Fibroblast of skin of right quadriceps (primary cell): ENCODE measurements at places on chromosomes 5 and 9.

DNA sequence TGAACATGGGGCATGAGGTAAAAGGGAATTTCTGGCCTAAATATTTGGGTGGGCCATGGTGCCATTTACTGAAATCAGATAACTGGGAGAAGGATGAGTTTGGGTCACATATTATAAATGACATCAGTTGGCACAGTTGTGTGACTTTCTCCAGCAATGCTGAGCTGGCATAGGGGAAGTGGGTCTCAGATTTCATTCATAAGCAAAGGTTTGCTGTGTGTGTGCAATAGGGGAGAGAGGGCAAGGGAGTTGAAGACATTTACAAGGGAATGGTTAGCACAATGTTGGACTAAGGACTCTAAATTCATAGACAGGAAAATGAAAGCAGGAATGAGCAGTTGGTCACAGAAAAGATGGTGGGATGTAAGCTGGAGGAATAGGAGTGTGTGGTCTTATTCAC, 47.8 kb upstream of the KLF9 start:
- no peak for DNase-seq

DNA sequence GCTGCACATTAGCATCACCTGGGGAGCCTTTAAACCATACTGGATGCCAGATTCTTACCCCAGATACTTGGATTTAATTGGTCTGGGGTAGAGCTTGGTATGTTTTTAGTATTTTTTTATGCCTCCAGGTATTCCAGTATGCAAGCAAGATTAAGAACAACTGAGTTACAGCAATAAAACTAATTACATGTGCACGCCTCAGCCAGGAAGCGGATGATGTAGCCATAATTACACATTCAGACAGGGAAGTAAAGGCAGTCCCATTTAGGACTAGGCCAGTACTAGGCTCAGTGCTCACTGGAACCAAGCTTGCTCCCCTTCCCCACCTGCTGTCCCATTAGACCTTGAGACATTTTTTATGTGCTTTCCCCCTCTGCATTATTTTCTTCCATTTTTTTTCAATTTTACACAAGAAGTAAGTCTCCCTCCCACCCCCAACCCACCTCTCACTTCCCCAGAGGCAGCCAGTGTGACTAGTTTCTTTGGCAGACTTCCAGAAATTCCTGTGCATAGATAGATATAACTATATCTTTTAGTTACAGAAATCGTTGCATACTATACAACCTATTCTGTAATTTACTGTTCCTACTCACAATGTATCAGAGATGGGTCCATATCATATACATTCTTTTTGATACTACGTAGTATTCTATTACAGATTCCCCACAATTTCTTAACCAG, 7.1 kb upstream of the GNAQ start:
- DNase-seq: peak; percentile 44

GRCh38 chr5:1264211-1264610, 30.7 kb downstream of the TERT start:
- no peak for DNase-seq

DNA sequence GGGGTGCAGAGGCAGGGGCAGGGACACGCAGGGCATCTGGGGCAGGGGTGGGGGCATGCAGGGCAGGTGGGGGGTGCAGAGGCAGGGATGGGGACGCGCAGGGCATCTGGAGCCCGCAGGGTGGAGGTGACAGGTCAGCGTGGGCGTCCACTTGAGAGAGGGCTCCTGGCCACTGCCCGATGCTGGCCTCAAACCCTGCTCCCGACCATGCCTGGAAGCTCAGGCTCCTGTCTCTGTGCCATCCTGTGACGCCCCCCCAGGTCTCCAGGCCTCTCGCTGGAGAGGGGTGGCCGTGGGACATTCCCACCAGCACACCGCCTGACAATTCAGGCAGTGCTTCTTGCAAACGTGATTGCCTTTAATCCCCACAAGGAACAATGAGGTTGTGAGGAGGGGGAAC, 33.0 kb downstream of the ZDHHC11B start:
- DNase-seq: no peak

- no peak for DNase-seq
Measured at GRCh38 chr9:33379666-33380389, 22.5 kb downstream of the AQP7 start.

DNA sequence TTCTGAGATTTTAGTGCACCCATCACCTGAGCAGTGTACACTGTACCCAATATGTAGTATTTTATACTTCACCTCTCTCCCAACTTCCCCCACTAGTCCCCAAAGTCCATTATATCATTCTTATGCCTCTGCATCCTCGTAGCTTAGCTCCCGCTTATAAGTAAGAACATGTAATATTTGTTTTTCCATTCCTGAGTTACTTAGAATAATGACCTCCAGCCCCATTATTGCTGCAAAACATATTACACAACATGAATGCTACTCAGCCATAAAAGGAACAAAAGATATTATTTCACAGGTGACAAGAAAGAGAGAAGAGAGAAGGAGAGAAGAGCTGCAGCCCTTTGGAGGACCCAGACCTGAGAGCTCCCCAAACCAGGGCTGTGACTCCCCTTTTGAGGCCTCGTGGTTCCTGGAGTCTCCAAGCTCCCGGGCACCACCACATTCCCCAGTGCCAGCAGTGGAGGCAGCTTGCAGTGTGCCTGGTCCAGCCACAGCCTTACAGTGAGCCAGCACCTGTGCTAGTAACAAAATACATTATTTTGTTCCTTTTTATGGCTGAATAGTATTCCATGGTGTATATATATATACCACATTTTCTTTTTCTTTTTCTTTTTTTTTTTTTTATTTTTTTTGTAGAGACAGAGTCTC, 194.5 kb upstream of the DAB2 start:
- DNase-seq: no peak

DNA sequence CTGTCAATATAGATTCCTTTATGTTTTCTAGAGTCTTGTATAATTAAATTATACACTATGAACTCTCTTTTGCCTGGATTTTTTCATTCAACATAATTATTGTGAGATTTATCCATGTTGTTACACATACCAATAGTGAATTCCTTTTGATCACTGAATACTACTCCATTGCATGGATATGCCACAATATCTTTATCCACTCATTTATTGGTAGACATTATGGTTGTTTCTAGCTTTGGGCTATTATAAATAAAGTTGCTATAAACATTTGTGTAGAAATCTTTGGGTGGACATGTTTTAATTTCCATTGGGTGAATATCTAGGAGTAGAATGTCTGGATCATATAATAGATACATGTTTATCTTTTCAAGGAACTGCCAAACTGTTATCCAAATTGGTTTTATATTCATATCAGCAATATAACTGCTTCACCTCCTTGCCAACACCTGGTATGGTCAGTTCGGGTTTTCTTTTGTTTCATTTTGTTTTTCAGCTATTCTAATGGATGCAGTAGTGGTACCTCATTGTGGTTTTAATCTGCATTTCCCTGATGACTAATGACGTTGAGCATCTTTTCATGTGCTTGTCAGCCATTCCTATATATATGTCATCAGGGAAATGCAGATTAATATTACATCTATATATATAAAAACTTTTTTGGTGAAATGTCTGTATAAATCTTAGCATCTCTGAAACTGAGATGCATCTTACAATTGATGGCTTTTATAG, 32.1 kb upstream of the TCF7 start:
- peak; percentile 28 for DNase-seq

DNA sequence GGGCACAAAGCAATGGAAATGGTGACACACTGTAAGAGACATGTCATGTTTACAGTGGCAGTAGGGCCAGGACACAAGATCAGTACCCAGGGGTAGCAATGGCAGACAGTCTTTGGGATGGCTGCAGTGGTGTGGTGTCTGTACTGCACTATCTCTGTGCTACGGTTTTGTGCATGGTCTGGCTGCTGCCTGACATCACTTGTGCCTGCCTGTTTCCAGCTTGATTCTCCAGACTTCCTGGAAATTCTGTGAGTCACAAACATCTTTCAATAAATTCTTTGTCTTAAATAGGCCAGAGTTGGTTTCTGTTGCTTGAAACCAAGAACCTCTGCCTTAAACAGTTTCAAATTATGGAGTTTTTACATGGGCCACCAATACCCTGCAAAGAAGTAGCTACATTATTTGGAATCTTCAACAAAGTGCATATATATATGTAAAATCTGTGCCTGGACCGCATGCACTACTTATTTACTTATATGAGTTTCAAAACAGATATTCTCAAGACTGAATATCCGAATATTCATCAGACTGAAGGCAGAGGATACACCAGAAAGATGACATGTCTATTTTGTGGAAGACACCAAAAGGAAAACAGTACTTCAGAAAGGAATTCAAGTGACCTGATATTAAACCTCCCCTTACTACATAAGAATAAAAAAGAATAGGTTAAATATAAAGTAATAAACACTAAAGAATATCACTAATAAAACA, 188.1 kb downstream of the RFX3 start:
- DNase-seq: peak; percentile 67

DNA sequence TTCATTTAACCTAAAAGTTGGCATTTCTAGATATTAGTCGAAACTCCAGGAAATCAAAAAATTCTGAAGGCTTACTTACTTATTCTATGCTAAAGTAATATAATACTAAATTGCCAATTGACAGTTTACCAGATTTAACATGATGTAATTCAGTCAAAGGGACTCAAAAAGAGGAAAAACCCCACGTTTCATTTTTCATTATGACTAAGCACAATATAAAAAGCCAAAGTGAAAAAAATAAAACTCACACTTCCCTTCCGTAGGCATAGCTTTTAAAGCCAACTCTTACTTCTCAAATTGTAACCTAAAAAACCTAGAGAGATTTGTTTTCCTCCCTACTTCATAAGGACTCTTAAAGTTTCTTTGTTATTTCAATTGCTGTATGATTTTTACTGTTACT, 146.6 kb downstream of the RAPGEF6 start:
- peak; percentile 7 for DNase-seq

- peak; percentile 40 for DNase-seq
Measured at GRCh38 chr9:36450110-36450732, 50.2 kb upstream of the RNF38 start.
